ENCODE measurements at places on chromosomes 1 and 21. TPM values are rescaled to one million over a fixed set of nuclear protein-coding genes. Genes with fewer than 3 reads are reported as not detected.
A peak's percentile ranks its signal among the peaks of the same experiment; 100 is the strongest.

The THBS3 gene
- 5.1 TPM for total RNA-seq

The RGS13 gene
- 0.13 TPM for total RNA-seq

- peaks cover 44% of the 10 kb centered on the region for H3K4me1 ChIP-seq
- peaks cover 48% of the 10 kb centered on the region for H3K27me3 ChIP-seq
- peak within 1 kb of the TSS; percentile 65 for H3K4me3 ChIP-seq
- peak; percentile 82 for DNase-seq
Observed at GRCh38 chr21:45404730-45405270, at the start of gene COL18A1. TSS of gene COL18A1 (plus strand) at chr21:45405165. CDS start at chr21:45405231, 66 bp downstream.

- H3K4me1 ChIP-seq, result no peaks in the 10 kb centered on the region
- H3K4me3 ChIP-seq, result no peak overlapping the region
- no peak for DNase-seq
Observed at GRCh38 chr1:87513255-87513654, 184.6 kb downstream of the LMO4 start.
